ENCODE measurements at places on chromosomes 7 and 10.

DNA sequence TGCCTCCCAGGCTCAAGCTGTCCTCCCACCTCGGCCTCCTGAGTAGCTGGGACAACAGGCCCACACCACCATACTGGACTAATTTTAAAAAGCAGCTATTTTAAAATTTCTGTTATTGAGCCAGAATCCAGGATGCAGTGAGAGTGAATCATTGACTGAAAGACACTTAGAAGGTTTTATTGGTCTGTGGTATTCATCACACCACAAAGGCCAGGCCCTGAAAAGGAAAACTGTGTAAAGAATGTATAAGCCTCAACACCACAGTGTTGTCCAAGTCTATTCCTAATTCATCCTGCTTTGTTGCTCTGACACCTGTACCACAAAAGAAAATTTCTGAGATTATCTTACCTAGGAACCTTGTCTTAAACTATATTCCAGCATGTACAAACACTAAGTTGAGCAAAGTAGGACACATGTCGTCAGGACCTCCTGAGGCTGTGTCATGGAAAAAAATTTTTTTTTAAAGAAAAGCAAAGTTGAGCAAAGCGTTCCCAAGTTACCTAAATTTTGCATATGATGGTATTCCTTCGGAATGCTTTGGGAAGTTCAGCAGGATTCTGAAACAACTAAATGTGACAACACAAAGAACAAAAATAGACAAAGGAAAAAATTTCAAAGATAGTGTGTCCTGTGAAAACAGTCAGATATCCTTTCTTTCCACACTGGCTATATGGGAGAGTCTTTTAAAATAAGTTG is 129.6 kb upstream of the MKLN1 start:
- peak; percentile 61 for DNase-seq

GRCh38 chr7:120915314-120916105 is 35.1 kb upstream of the ING3 start:
- DNase-seq: no peak

DNA sequence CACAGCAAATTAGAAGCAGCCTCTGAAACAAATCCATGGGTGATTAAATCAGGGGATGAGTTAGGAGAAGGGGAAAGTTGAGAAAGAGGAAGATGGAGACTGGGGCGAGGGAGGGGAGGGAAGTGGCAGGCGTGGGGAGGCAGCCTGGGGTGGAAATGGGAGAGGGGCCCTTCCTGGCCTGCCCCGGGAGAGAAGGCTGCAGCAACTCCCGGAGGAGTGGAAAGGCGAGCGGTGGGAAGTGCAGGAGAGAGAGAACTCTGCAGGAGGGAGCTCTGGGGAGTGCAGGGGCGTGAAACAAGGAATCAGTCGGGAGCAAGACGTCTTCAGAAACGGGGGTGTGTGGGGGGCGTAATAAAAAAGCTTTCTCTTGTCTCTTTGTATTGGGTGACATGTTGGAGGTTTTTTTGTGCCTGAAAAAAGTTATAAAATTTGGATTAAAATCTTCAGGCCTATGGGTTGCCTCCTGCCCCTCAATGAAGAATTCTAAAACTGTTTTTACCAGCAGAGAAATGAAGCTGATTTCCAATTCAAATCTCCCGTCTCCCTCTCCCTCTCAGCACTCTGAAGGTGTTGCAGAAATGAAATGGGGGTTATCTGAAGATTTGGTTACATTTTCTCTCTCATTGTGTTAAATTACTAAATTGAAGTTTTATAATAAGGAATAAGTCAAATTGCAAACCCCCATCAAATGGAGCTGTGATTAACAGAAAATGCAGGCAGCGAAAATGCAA is 4.7 kb upstream of the UNCX start:
- DNase-seq: no peak

DNA sequence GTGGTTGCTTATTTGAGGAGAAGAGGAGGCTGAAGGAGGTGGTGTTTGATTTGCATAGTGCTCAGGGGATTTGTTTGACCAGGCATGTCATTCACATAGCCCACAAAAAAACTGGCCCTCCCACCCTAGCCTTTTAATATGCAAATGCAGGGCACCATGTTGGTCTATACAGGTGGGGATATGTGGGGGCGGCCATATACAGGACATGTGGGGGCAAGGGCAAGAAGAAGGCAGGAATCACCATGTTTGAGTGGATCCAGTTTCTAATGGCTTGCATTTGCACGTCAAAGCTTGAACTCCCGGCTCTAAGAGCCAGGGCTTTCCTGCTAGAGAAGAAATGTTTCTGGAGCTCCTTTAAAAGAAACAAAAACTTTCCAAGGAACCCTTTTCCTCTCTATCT is 541.0 kb downstream of the ZWINT start:
- DNase-seq: no peak

All from AG20443 (cell line).